ENCODE measurements at places on chromosomes 3 and 15.

DNA sequence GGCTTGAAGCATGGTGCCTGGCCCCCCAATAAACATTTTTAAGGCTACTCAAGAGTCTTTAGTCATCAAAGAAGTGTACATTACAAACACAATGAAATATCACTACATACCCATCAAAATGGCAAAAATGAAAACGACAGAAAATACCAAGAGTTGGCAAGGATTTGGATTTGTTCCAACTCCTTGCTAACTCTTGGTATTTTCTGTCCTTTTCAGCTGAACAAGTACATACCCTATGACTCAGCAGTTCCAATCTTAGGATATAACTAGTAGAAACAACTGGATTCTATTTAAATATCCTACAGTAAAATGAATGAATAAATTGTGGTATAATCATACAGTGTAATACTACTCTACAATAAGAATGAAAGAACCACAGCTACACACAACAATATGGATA is 25.1 kb upstream of the GABPB1 start:
- no peak for DNase-seq

GRCh38 chr3:20043396-20043795 is 3.1 kb downstream of the KAT2B start:
- peak; percentile 89 for DNase-seq

DNA sequence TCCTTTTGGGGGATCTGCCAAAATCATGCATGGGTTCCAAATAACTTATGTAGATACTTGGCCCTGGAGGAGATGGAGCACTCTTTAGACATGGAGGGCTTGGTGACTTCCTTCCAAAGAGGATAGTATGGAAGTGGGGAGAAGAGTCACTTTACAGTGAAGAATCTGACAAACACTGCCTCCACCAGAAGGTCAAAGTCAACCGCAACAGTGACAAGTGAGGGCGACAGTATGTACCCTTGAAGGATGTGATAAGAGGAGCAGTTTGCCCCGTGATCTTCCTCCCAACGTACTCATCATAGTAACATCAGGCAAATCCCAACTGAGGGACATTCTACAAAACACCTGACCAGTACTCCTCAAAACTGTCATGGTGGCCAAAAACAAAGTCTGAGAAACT is 62.0 kb downstream of the LMCD1 start:
- no peak for DNase-seq

GRCh38 chr3:24145481-24145880 is 200.4 kb downstream of the NR1D2 start:
- no peak for DNase-seq

DNA sequence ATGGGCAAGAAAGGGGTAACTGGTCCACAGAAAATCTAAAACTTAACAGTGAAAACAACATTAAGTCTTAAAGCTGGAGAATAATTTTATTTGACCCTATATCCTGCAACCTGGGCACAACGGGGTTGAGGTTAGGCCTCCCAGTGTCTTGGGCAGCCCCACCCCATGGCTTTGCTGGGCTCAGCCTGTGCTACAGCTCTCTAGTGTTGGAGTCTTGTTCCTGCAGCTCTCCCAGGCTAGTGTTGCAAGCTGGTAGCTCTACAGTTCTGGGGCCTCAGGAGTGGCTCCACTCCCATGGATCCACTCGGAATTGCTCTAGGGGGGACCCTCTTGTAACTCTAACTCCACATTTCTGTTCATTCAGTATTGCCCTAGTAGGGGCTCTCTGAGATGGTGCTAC is 24.9 kb upstream of the GNB4 start:
- no peak for DNase-seq

DNA sequence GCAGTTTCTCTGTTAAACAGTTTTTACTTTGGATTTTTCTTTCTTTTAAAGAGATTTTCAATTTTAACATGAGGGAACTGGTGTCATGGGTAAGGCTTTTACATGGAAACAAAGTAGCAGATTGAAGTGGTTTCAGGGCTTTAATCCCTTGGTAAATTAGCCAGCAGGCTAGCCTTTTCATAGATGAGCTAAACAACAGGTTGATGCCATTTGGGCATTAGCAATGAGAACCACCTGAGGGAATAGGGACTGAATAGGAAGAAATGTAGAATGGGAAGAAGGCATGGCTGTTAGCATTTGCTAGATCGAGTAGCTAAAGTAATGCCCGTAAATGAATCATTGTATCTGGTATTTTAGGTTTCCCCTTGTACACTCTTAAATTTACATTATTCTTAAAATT is 165.5 kb upstream of the MLF1 start:
- DNase-seq, result no peak

GRCh38 chr15:60389261-60390077 is 8.3 kb downstream of the ANXA2 start:
- no peak for DNase-seq

DNA sequence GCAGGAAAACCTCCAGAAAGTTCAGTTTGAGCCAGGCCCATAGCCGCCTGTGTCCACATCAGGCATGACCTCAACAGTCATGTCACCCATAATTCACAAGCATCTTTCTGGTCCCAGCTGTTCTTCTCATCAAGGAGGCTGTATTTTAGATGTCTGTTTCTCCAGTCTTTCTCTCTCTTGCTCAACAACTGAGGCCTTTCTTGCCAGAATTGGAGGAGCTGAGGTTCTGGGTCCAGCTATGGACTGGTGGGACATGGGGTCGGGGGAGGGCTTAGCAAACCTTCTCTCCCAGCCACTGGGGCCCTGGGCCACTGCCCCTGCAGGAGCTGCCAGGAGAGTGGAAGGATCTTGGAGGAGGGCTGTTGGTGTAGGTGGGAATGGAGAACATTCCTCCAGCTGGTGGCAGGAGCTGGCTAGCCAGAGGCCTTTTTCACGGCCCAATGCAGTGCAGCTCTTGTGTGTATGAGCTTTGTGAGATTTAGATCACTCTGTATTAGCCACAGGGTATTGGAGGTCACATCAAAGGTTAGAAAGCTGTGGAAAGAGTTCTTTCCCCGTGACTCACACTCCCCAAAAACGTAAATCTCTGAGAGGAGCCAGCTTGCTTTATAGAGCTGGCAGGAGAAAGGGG is 23.5 kb downstream of the MAGEF1 start:
- peak; percentile 26 for DNase-seq

DNA sequence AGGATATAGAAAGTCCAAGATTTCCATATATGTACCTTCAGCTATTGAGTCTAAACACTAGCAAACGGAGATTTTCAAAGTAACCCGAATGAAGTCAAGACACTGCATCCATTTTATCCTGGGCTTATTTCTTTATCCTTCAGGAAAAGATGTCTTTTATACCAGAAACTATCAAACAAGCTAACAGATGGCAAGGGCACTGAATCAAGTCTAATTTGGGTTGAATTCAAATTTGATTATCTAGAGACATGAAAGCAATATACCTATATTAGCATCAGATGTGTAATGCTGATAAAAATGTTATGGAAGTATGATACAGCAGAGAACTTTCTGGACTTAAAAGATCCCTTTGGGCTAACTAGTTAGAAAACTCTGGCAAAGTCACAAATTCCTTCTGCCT is 138.3 kb upstream of the TSPAN3 start:
- no peak for DNase-seq

- DNase-seq, result no peak
Measured at GRCh38 chr15:55281517-55282228, 7.9 kb downstream of the RAB27A start.

DNA sequence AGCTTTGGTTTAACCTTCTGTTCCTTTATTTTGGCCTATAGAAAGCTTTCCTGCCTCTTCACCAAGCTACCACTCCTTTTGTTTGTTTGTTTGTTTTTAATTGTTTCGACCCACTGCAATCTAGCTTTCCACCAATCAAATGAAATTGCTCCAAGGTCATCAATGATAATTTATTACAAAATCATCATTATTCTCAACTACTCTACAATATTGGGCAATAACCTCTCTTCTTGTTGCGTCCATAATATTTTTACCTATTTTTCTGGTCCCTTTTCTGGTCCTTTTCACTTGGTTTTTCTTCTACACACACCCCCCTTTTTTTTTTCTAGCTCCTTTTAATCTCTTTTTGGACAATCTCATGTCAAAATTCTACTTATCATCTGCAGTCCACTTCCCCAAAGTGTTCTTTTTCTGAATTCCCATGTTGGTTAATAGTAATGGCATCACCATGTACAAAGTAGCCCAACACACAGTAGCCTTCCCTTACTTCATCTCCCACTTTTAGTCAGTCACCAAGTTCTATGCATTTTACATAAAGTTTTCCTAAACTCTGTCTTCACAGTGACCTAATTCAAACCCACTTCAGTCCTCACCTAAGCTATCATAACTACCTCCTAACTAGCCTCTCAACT is 11.0 kb upstream of the ANKRD28 start:
- no peak for DNase-seq

- no peak for DNase-seq
Measured at GRCh38 chr3:196646666-196647216, 7.2 kb downstream of the NRROS start.

DNA sequence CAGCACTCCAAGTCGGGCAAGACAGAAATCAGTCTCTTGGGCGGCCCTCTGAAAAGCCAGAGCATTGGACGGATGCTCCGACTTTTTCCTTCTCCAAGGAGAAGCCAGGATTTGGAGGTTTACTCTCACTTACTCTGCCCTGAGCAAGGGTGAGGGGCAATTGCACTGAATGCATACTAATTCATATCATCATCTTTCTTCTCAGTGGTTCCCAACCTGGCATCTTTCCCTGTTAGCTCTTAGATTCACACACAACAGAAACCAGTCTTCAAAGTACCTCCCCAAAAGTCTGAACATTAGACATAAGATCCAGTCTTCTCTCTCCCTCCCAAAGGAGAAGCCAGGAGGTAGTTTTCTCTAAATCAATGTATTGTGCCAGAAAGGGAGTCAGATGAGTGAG is 219.2 kb downstream of the GREM1 start:
- DNase-seq, result no peak

- DNase-seq, result no peak
Measured at GRCh38 chr3:63030666-63031065, 155.4 kb upstream of the CADPS start.

DNA sequence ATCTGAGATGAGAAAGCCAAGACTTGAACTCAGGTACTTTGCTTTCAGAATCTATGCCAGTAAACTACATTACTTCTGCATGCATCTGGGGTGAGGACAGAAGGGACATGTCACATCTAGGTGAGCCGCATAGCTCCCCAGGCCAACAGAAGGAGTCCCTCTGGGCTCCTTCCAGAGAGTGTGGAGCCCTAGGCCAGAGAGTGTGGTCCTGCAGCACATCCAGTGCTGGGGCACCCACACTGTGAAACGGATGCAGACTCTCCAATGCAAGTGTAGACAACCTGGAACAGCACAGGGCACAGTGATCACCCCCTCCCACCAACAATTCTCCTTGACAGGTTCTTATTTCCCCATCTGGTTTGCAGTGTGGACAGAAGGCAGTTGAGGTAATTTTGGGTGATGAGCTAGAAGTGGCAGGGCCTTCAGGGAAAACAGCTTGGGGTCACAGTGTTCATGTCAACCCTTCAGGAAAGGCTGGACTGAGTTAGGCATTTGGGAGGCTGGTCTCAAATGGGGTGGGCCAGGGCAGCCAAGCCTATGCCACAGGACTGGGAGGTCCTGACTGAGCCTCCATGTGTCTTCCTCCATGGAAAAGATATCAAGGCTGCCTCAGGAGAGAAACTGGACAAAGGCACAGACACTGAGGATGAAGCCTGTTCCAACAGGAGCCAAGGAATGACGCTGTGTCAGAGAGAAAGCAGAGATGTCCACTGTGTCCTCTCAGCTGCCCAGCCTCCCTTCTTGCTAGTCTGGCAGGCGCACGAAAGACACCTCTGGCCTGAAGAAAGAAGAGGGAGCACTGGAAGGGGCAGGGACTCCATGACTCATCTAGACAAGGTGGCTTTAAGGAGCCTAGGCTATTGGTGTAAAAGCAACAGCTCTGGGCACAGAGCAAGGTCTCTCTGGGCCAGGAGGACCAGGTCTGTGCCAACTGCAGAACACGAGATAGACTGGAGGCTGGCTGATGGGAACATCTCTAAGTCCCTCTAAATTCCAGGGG is 1.7 kb downstream of the PLCD1 start:
- DNase-seq, result no peak

- no peak for DNase-seq
Measured at GRCh38 chr15:77546050-77546501, 86.6 kb downstream of the LINGO1 start.

GRCh38 chr3:115438799-115439198 is 184.5 kb upstream of the GAP43 start:
- DNase-seq, result no peak

- no peak for DNase-seq
Measured at GRCh38 chr3:174223042-174223441, 636.1 kb upstream of the NAALADL2 start.

DNA sequence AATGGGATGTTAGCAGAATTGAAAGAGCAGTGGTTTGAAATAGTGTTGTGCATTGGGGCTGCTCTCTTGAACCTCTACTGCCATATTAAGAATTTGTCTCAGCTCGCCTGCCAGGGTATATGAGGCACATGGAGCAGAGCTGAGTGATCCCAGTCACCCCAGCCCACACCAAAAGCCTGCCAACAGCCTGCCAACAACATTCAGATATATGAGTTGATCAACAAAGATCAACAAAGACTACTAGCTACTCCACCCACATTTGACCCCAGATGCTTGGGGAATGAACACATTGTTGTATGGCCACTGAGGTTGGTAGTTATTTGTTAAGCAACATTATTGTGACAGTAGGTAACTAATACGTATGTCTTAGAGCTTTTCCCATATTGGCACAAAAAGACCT is 570.9 kb upstream of the IL12A start:
- no peak for DNase-seq

DNA sequence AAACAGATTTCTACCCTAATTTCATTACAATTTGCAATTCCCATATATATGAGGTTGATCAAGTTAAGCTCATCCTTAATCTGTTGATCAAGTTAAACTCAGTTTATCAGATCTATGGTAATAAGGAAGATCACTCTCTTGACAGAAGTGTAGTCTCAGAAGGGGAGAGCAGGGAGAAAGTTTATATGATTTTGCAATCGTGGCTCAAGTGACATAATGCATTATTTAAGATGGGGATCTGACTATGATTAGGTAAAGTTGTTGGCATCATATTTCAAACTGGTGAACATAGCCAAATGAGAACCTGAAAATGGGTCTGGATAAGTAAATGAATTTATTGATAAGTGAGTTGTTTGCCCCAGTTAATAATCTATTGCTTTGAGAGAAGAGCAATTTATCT is 995.3 kb downstream of the OTOL1 start:
- DNase-seq, result no peak

DNA sequence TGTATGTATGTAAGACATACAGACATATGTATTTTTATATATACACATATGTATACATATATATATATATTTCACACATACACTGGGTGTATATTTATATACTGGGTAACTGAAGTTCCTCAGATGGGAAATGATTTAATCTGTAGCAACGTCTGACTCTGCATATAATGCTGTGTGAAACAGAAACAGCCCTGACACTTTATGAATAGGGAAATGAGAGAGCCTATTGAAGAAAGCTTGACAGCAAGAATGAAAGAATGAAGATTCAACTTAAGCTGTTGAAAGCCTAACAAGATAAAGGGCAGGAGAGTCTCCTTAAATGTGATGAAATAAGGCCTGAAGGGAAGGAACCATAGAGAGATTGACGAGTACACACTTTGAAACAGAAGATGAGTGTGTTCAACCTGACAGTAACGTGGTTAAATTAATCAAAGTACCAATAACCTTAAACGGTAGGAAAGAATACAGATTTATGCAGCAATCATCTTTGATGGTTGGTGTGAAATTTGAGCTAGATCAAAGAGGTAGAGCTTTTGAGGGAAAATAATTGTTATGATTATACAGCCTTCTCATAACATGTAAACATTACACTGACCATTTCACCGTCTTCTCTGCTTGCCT is 169.9 kb downstream of the MECOM start:
- no peak for DNase-seq

GRCh38 chr15:80204231-80204630 is 47.8 kb downstream of the CTXND1 start:
- no peak for DNase-seq

GRCh38 chr3:118277814-118278213 is 756.8 kb downstream of the IGSF11 start:
- no peak for DNase-seq
